ENCODE measurements at places on chromosomes 12 and 14.

DNA sequence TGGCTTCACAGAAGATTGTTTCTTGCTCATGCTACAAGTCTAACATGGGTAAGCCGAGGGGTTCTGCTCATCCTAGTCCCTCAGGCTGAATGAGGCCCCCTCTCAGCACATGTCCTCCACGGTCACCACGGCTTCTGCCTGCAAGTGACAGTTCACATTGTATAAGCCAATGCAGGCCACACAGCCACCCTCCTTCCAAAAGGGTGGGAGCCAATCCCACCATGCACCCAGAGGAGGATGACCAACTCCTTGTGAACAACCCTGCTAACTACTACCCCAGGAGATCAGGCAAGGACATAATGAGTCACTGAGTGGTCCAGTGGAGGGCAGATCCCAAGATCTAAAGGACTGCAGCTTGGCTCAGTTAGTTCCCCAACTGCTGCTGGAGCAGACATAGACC lies 6.1 kb downstream of the SPRING1 start:
- DNase-seq = no peak

DNA sequence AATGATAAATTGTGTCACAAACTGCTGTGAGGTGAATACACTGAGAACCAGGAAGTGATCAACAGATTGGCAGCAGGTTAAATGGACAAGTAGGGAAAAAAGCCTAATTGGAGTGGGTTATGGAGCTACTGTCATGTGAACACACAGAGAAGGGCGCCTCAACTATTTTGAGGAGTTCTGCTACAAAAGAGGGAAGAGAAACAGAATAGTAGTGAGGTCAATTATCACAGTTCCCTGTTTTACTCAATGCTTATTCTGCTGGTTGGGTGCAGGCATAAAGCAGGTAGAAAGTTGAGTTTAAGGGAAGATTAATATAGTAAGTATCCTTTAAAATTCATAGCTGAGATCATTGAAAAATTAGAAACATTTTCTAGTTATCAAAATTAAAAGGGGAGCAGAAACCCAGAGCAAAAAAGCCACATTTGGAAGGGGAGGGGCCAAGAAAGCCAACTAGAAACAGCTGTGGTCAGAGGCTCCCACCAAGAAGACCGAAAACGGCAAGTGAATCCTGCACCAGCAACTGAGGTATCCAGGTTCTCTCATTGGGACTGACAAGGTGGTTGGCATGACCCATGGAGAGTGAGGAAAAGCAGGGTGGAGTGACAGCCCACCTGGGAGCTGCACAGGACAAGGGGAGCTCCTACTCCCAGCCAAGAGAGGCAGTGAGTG lies 105.7 kb downstream of the ZC3H14 start:
- no peak for DNase-seq

GRCh38 chr14:64983439-64984310 lies 3.0 kb upstream of the FNTB start:
- no peak for DNase-seq

GRCh38 chr12:68159681-68160304 lies at the start of gene IFNG:
Gene IFNG (minus strand): TSS chr12:68159740. CDS start chr12:68159615, 125 bp downstream.
- no peak for DNase-seq

- DNase-seq = no peak
Measured at GRCh38 chr12:68919581-68920239, 13.3 kb downstream of the CPM start.

DNA sequence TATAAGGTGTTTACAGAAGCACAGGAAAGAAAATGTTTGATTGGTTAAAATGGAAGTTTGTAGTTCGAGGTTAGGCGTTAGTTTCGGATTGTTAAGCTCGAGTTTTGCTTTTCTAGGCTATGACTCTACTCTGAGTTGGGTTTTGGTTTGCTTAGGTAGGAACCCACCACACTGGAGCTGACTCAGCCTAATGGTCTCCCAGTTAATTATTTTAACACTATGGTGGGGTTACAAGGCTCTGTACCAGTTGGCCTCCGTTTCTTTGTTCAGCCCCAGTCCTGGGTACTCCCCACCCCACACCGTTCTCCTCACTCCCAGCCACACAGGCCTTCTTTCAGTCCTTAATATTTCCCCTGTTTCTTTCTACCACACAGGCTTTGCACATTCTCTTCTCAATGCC lies 583.9 kb downstream of the NRXN3 start:
- no peak for DNase-seq

DNA sequence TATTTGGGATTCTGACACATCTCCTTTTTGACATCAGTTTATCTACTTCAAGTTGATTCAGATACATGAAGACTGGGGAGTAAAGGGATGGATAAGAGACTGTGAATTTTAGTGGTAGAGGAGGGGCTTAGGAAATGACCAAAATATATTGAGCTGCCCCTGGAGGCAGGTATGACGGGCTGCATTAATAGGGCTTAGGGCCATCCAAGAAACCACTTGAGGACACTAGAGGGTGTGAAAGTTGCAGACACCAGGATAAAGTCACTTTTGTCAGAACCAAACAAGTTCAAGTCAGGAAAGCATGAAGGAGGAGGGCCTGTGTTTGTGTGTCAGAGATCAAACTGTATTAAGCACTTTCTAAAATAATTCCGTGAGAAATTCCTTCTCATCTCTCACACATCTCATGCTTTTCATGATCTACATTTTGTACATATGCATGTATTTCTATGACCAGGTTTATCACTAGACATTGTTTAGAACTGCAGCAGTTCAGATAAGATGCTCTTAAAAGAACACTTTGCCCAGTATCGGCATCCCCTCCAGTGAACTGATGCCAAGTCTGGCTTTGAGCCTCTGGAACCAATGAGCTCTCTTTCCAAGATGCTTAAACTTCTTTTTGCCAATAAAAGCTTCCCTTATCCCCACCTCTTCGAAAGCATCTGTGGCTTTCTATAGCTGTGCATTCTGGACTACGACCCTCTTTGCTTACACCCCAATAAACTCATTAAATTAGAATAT lies 136.9 kb downstream of the SLC38A1 start:
- no peak for DNase-seq

- peak; percentile 69 for DNase-seq
Measured at GRCh38 chr14:63853831-63854293, 1.1 kb downstream of the SYNE2 start.

- no peak for DNase-seq
Measured at GRCh38 chr12:114627393-114627792, 56.6 kb downstream of the TBX3 start.

DNA sequence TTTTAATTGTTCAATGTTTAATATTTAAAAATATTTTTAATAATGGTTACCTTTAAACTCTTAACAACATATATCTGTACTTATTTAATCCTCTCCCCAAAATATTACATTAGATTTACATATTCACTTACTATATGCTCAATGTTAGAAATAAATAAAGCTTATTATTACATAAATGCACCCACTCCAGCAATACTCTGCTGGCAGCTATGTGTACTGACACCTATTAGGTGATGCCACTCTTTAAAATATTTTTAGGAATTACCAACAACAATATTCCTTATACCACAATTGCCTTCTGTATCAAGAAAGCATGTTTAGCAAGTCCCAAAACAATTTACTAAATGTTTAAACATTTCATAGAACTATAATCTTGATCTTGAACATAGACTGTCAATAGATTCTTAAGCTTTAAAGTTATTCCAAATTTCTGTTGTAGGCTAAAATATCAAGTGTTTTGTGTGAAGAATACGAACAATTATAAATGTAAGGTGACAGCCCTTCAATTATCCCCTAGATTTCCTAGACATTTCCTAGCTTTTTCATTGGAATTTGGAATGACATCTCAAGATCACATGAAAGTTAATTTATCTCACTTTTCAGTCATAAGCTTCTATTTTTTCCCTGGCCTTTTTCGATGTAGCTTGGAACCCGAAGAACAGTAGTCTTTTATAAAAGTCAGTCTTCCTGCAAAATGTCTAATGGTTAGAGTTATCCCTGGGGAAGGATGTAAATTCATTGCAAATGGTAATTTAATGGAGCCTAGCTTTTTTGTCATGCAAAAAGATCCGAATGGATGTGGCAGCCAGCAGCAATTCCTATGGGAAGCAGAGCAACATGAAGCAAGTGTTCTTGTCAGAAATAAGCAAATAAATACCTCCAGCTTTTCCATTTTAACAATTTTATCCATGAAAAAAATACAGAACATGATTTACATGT lies 907.5 kb upstream of the ATXN7L3B start:
- DNase-seq = no peak

- no peak for DNase-seq
Measured at GRCh38 chr12:11624116-11624515, 25.4 kb upstream of the ETV6 start.

DNA sequence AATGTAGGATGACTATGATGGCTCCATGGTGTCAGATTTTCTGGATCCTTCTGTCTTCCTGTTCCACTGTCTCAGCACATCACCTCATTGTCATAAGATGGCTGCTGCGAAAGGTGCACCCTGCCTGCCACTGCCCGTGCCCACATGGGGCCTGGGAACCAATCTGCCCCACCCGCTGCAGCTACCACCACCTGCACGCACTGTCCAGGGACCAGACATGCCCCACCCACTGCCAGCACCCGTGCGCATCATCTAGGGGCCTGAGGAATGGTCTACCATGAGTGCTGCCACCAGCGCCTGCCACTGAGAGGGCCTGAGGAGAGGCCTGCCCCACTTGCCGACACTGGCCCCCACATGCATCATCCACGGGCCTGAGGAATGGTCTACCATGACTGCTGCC lies 23.8 kb downstream of the CYP46A1 start:
- DNase-seq = no peak

DNA sequence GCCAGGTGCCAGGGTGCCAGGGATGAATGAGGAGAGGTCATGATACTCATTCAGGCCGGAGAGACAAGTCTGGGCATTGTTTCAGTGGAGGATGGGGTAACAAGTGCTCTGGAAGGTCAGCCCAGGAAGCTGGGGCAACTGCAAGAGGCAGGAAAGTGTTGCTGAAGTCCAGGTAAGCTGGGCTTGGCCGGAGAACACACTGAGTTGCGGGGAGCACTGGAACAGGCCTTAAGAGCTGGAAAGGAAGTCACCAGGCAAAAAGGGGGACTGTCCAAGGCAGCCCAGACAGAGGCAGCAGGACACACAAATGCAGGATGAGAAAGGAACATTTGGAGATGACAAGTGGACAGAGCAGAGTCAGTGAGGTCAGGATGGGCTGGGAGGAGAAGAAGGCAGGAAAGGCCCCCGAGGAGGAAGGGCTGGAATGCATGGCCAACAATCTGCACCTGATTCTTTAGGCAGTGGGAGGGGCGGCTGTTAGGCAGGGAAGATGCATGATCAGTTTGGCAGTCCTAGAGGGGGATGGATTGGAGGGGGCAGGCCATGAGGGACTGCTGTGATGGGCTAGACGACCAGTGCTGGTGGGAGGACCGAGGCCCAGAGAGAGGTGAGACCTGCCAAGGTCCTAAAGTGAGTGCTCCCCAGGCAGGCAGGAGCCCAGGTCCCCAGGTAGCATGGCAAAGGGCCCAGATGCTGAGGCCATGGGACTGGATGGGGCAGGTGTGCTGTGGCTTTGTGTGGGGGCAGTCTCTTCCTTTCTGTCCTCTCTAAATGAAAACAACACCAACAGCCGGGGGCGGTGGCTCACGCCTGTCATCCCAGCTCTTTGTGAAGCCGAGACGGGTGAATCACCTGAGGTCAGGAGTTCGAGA lies 17.2 kb upstream of the HHIPL1 start:
- DNase-seq = no peak

GRCh38 chr12:5171701-5172100 lies 128.0 kb downstream of the KCNA5 start:
- DNase-seq = peak; percentile 60

- no peak for DNase-seq
Measured at GRCh38 chr14:28875934-28876571, 109.5 kb downstream of the FOXG1 start.

- no peak for DNase-seq
Measured at GRCh38 chr14:38578278-38578681, 322.4 kb upstream of the CLEC14A start.

DNA sequence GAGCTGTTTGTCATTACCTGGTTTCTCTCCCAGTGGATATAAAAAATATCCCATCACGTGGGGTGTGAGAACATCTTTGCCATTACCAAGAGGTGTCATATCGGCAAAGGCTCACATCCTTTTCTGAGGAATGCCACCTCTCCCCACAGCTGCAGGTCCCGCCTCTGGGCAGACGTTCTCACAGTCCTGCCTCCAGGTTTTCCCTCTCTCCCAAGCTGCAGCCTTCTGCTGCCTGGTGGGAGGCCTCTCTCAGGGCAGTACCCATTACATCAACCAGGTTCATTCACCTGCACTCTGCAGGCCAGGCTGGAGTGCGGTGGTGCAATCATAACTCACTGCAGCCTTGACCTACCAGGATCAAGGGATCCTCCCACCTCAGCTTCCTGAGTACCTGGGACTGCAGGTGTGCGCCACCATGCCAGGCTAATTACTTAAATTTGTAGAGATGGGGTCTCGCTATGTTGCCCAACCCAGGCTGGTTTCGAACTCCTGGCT lies 15.0 kb upstream of the TMEM119 start:
- no peak for DNase-seq

DNA sequence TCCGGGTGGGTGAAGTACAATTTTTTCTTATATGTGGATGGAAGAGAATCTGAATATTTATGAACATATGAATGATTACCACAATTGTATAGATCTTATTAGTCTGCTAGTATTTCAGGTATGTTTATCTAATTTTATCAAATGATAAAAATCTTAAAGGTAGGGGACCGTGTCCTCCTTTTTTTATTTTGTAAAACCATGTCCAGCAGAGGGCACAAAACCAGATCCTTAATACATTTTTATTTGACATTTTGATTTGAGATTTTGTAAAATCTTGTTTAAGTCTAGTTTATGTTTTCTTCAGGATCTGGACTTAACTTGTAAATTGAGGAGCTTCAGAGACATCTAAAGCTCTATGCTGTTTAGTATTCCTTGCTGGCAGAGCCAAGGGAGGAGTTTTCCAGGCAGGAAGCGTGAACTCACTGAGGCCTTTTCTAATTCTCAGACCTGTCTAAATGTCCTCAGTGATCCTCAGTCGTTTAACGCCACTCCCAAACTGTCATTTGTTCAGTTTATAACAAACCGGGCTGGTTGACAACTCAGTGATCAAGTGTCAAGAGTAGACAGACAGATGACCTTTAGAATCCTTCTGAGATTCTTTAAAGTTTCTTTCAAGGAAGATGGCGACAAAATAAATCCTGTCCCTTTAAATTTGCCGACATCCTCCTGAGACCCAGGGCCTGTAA lies 263.9 kb downstream of the KTN1 start:
- DNase-seq = no peak

- DNase-seq = peak; percentile 46
Measured at GRCh38 chr12:20549108-20549719, 145.9 kb upstream of the SLCO1C1 start.
